ENCODE measurements at places on chromosomes 11 and 22.
A peak's percentile ranks its signal among the peaks of the same experiment; 100 is the strongest.

DNA sequence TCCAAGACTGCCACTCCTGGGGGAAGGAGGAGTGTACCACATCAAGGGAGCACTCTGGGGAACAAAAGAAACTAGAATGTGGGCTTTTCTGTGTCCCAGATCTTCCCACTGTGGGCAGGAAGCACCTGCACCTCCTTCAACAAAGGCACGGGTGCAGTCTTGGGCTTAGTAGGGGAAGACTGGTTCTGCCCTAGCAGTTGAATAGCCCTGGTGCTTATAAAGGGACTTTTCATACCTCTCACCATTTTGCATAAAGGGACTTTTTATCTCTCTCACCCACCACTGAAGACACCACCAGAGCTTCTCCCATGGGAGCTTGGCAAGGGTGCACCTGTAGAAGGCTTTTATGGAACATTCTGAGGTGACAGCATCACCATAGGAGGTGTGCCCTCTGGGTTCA lies 65.8 kb upstream of the MS4A8 start:
- DNase-seq = no peak

DNA sequence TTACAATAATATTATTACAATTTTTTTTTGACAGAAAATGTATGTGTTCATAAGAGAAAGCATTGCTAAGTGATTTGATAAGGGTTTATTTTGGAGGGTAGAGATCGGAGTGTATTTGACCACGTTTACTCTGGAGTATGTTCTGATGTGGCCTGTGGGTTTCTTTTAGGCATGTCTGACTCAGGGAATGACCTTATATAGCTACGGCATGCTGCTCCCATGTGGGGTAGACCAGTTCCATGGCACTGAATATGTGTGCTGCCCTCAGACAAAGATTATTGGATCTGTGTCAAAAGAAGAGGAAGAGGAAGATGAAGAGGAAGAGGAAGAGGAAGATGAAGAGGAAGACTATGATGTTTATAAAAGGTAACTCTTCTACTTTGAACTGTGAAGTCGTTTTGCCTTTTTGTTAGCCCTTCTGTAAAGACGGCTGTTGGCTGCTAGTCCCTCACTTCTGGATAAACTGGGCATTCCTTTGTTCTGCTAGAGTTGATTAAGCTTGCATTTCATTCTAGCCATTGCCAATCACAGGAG lies 38.1 kb upstream of the ST14 start:
- peak; percentile 29 for DNase-seq

DNA sequence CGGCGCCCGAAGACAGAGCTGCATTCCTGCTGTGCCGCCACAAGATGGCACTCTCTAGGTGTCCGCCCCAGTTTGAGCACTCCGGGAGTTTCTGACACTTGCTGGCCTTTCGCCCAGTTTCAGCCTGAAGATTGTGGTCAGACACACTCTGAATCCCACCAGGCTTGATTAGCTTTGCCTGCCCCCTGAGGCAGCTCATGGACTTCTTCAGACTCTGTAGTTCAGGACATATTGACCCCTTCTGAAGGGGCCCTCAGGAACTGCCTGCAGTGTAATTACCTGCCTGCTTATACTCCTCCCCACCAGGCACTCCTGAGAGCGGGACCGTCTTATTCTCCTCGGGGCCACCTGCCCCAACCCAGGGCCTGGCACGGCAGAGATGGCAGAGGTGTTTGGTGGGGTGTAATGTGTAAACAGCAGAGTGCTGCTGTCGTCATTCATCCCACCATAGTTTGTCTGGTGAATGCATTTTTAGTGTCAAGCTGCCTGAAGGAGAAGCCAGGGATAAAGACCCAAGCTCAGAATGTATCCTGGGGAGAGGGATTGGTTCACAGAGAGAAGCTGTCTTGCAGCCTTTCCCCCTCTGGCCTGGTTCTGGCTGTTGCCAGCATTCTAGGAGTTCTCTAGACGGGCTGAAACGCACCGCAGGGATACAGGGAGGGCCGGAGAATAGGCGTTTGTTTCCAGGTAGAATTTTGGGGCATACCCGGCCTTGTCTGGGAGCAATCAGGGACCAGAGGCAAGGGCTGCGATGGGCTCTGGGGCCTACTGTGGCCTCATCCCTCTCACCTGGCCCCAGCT lies 46.4 kb downstream of the EIF3F start:
- peak; percentile 46 for DNase-seq

DNA sequence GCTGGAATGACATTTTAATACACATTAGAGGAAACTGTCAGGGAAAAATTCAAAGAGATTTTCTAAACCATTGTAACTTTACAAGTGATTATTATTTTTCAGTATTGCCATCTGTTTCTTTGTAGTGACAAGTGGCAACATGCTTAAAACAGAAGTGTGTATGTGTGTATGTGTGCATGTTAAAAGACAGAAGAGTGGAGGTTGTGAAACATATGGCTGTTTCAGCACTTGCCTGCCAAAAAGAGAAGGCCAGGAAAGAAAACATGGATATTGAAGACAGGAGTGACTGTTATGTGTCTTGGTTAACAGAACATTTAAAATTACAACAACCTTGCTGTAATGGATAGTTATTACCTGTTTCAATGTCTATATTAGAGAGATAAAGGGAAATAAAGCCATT lies 24.3 kb upstream of the VWA5A start:
- no peak for DNase-seq

DNA sequence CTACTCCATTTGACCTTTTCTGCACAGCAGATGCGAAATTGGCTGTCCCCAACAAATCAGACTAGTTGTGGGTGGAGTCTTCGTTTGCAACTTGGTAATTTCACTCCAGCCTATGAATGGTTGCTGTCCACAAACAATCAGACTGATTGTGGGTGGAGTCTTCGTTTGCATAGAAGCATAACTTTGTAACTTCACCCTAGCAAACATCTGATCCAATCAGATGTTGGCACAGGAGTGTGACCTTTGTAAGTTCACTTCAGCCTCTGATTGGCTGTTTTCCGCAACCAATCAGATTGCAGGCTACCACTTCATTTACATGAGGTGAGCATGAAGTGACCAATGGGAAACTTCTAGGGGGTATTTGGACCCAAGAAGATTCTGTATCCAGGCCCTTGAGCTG lies 16.3 kb upstream of the CABP2 start:
- no peak for DNase-seq

All from activated CD8-positive, alpha-beta memory T cell treated with anti-CD3 and anti-CD28 coated beads, Interleukin-2, amount 50 U/mL, for 4 hours (primary cell).